ENCODE measurements at places on chromosomes 11 and 22.

DNA sequence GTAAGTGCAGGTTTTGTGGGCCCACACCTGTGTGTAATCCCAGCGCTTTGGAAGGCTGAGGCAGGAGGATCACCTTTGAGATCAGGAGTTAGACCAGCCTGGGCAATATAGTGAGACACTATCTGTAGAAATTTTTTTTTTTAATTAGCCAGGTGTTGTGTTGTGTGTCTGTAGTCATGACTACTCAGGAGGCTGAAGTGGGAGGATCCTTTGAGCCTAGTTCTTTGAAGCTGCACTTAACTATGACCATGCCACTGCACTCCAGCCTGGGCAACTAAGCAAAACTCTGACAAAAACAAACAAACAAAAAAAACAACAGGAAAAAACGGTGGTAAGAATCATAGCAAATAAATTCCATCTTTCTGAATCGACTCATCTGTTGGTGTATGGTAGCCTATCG lies 268.6 kb upstream of the PDGFD start:
- no peak for DNase-seq

GRCh38 chr11:117570701-117571100 lies 226.3 kb downstream of the DSCAML1 start:
- DNase-seq, result no peak

DNA sequence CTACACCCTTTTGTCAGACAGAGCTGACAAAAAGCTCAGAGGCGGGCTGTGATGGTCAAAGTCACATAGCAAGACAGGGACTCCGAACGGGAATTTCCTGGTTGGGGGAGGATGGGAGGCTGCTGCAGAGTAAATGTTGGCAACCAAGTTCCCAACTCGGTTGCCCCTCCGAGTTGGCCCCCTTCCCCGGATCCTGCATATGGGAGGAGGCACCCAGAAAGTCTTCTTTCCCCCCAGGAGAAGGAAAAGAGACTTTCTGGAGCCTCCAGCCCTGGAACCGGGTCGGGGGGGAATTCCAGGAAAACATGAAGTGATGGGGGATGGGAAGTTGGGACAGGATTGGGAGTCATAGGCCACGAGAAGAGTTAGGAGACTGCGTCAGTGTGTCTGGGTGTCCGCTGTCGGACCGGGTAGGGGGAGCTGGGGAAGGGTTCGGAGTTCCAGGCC lies 614 bp downstream of the SELENOM start:
- DNase-seq, result no peak

DNA sequence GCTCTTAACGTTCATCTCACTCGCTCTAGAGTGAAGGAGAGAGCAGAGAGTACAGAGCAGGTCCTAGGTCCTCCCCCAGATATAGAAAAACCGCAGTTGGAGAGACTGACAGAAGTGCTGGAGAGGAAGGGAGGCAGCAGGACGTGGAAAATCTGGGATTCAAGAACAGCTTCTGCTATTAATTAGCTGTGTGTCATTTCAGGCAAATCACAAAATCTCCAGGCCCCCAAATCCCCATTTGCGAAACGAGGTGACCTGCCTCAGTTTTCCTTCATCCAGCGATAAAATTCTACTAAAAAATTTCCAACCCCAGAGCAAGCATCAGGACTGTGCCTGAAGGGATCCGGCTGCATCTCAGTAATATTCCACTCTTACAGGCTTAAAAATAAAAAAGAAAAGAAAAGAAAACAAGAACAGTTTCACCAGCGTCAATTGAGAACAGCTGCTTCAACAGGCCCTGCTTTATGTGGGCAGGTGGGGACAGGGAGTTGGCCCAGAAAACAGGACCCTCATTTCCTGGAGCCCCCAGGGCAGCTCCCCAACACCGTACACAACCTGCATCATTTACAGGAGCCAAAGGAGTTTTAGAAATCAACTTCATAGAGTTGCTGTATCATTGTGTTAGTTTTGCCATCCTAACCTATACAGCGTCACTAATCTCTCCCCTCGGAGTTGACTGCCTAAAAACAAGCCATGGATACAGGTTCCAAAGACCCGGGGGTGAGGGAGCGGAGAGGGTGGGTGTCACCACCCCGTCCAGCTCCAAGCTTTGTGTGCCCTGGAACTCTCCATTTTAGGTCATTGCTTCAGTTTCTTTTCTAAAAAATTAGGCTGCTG lies 2.3 kb upstream of the MALAT1 start:
- DNase-seq, result no peak

GRCh38 chr11:124747406-124748099 lies 4.5 kb downstream of the VSIG2 start:
- DNase-seq, result no peak

- no peak for DNase-seq
Observed at GRCh38 chr11:47915374-47915773, 65.0 kb upstream of the PTPRJ start.

GRCh38 chr11:36627006-36627405 lies 29.0 kb upstream of the RAG2 start:
- no peak for DNase-seq

- DNase-seq, result no peak
Observed at GRCh38 chr11:118318581-118319336, 14.2 kb downstream of the CD3E start.

GRCh38 chr11:1706634-1707400 lies 9.8 kb downstream of the KRTAP5-6 start:
- DNase-seq, result no peak

DNA sequence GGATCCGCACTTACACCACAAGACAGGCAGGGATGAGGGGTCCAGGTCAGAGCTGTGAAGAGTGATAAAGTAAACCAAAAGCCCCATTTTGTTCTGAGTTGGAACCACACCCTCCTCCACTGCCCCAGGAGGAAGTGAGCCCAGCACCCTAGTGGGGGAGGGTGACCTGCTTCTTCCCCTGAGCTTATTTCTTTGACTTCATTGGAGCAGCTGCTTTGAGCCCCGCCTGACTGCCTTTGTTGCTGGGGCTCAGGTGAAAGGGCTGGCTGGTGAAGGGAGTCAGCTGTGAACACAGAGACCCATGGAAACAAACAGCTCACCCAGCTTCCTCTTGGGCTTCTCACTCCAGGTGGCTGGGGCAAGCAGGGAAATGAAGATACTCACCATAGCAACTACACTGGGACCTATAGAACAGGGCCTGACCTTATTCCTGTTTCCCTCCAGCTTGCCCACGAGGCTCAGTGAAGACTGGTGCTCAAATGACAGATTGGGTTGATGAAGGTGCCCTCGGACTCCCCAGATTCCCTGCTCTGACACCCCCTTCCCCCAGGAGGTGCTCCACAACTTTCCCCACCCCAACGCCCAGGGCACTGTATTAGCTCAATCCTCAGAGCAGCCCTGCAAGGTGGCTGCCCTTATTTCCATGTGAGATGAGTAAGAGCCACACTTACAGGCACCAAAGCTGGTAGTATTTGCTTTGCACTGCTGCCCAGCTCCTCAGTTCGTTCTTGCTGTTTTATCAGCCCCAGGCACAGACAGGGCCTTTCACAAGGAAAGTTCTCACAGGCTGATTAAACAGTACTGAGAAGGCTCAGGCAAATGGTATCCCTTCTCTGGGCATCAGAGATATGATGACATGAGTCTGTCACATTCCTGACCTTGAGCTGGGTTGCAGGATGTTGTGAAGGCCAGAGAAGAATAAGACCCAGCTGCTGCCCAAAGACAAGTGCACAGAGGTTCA lies 2.4 kb downstream of the UCP2 start:
- DNase-seq, result no peak

GRCh38 chr11:1232883-1233321 lies 10.0 kb downstream of the MUC5B start:
- DNase-seq, result no peak

DNA sequence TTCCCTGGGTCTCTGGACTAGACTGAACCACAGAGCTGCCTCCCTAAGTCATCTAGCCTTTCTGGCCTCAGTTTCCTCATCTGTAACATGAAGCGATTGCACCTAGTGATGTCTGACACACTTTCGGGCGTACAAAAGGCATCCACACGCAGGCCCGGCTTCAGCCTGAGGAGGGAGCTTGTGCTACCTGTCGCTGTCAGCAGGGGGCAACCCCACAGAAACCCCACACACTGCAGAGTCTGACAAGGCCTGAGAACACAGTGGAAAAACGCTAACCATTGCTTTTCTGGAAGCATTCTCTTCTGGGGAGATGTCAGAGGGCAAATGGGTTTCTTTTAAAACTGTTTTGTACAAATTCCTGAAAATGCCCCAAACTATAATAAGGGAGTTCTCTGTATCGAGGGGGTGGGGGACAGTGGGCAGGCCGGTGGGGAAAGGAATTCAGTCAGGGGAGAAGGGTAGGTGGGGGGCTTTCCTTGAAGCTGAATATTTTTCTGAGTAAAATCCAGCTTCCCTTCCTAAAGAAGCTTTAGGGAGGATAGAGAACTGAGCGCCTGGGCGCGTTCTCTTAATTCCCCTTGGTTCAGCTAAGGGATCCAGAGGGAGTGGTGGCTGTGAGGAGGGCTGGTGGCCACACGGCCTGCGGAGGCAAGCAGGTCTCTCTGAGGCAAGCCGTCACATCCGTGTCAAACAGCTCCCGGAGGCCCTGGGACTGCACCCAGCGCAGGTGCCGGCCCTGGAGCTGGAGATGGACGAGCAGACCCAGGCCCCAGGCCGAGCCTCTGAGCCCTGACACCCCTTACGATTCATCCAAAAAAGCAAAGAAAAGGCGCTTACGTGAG lies 533 bp downstream of the ELF5 start:
- DNase-seq, result peak; percentile 64

GRCh38 chr11:72998676-72999075 lies 143.4 kb downstream of the FCHSD2 start:
- DNase-seq, result no peak

DNA sequence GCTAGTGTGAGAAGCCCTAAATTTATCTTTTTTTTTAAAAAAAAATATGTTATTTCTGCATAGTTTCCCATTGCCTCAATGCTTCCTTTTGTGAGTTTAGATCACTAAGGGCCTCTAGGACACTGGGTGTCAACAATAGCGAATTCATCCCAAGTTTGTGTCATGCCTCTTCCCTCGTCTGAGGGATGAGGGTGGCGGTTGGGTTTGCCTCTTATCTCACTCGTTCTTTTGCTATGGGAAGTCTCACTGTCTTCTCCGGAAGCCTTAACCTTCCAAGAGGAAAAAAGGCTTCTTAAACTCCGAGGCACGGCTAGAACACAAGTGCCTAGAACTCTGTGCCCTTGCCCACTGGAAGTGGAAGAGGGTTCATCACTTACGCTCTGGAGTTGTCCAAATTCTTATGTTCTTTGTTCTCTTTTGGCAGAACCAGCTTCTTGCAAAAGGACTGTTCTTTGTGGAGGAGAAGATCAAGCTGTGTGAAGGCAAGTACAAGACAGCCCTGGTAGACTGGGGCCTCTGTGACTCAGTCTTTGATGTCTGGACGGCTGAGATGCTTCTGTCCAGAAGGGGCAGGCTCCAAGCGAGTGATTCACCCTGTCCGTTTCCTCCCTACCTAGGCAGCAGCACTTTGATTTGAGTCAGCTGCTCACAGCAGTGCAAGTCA lies 78.5 kb downstream of the TRAF6 start:
- peak; percentile 86 for DNase-seq

- no peak for DNase-seq
Observed at GRCh38 chr11:82315093-82315492, 418.6 kb downstream of the FAM181B start.

GRCh38 chr11:102592634-102593581 lies 32.2 kb downstream of the MMP20 start:
- no peak for DNase-seq

GRCh38 chr11:111010391-111011274 lies 234.9 kb upstream of the POU2AF2 start:
- no peak for DNase-seq

- DNase-seq, result no peak
Observed at GRCh38 chr22:29014773-29015172, 46.9 kb downstream of the C22orf31 start.

- DNase-seq, result no peak
Observed at GRCh38 chr11:134205729-134206128, 18.0 kb downstream of the NCAPD3 start.

DNA sequence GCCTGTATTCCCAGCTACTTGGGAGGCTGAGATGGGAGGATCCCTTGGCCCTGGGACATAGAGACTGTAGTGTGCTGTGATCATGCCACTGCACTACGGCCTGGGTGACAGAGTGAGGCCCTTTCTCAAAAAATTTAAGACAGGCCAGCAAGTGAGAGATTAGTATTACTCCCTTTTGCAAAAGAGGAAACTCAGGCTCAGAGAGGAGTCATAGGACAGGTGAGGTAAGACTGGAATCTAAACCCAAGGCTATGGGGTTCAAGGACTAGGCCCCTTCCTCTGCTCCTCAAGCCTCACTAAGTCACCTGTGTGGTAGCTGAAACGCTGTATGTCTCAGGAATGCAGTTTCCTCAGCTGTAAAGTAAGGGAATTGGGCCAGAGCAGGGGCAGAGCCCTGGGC lies 1.6 kb upstream of the P2RY2 start:
- no peak for DNase-seq

DNA sequence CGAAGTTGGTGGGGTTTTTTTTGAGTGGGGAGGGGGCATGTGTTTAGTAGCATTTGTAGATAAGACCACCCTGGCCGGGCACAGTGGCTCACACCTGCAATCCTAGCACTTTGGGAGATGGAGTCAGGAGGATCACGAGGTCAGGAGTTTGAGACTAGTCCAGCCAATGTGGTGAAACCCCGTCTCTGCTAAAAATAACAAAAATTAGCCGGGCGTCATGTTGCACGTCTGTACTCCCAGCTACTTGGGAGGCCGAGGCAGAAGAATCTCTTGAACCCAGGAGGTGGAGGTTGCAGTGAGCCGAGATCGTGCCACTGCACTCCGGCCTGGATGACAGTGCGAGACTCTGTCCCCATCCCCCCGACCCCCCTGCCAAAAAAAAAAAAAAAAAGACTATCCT lies 34.6 kb downstream of the CECR2 start:
- DNase-seq, result no peak

GRCh38 chr11:6655020-6655789 lies 404 bp downstream of the DCHS1 start:
- no peak for DNase-seq

GRCh38 chr11:120178561-120179056 lies 32.2 kb upstream of the OAF start:
- no peak for DNase-seq

- DNase-seq, result no peak
Observed at GRCh38 chr22:38172832-38173640, 8.6 kb downstream of the PLA2G6 start.

GRCh38 chr11:15770798-15771414 lies 585.4 kb downstream of the SOX6 start:
- peak; percentile 9 for DNase-seq

DNA sequence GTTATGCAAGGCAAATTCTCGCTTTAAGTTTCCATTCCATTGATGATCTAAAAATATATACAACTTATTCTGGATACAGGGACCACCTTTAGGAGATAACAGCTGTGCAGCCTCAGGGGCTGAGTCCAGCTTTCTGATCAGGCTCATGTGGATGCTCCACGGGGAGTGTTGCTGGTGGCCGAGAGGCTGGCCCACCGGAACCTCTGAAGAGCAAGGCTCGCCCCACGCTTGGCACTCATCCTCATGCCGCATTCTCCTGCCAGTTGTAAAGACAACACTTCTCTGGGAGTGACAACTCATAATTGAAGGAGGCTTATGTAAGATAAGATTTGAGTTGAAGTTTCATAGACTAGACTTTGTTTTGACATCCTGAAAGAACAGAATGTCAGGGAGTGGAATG lies 123.5 kb downstream of the MPPED1 start:
- DNase-seq, result no peak

All from H54 (cell line).